ENCODE measurements at places on chromosomes 12 and 14.

GRCh38 chr14:105317546-105317945 lies 3.0 kb downstream of the PACS2 start:
- no peak for DNase-seq

DNA sequence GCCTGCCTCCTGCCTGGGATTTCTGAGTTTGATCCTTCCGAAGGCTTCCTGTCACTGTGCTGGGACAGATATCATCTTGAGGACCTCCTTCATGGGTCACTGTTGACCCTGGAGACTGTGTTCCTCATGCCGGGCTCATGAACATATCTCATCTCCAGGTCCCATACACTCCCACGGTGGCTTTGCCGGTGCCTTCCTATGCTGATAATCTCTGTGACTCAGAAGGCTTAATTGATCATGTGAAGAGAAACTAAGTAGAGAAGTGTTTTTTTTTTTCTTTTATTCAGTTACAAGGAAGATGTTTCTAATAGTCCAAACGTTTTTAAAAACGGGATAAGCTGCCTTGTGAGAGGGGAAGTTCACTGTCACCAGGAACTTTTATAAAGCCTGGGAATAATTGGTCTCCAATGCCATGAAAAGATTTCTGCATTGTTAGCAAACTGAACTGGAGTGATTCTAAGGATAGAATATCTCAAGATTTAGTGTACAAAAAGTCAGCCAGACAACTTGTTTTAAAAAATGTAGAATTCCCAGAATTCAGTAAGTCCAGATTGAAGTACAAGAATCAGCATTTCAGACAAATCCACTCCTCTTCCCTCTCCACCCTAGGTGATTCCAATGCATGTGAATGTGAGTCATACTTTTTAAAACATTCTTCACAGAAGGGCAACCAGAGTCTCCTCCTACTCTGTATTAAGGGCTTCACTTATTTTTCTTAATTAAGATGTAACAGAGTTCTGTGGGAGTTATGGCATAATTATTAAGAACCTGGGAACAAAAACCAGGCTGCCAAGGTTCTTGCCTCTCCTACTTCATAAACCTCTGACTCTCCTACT lies 139.8 kb upstream of the LGR5 start:
- DNase-seq, result no peak

DNA sequence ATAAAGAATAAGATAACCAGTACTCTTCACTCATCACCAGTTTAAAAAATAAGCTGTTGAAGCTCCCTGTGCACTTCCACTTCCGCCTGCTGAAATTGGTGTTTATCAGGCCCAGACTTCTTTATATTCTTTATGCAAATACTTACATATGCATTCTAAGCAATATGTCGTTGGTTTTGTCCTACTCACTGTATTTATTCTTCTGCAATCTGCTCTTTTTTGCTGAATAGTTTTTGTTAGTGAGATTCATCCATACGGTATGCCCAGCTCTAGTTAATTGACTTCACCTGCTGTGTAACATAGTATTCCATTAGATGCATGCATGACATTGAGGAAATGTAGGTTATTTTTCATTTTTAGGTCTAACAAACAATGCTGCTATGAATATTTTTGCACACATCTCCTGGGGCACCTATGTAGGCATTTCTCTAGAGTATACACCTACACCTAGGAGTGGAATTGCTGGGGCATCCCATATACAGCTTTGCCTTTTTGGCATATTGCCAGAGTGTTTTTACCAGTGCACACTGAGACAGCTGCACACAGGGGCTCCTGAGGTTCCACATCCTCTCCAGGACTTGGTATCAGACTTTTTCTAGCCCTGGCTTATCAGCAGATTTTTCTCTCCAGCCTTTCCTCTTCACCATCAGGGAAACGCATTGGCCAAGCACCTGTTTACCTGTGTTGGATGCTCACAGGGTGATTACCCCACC lies 1.0 kb upstream of the NRIP2 start:
- DNase-seq, result no peak

DNA sequence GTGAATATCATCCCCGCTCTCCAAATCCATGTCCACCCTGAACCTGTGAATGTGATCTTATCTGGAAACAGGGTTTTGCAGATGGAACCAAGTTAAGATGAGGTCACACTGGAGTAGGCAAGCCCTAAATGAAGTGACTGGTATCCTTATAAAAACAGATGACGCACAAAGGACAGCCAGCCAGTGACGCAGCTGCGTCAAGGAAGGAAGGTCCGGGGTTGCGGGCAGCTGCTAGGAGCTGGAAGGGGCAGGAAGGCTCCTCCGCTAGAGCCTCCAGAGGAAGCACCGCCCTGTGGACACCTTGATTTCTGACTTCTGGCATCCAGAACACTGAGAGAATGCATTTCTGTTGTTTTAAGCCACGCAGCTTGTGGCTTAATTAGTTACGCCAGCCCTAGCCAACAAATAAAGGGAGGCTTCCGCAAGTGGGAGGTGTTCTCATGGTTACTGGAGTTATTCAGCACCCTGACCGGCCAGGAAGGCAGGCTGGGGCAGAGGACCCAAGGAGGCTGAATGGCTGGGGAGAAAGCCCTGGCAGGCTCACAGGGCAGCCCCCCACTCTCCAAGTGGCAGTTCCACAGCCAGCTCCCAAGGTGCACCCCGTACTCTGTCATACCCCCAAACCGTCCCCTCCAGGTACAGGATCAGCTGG lies 127.6 kb upstream of the NCOR2 start:
- no peak for DNase-seq

Measured in type B pancreatic cell (in vitro differentiated cells).